ENCODE measurements at places on chromosomes 11 and 22.

DNA sequence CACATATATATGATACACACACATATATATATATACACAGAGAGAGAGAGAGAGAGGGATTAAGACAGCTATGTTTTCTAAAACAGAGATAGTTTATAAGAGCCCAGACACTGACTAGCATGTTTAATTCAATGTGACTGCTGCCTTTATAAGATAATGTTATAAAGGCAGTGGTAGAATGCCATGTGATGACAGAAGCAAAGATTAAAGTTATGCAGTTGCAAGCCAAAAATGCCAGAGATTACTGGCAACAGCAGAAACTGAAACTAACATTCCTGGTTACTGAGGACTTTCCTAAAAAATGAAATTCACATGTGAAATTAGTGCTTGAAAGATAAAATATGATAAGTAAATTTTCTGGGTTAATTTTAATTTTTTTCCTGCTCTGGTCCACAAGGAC lies 1888.9 kb downstream of the LRRC4C start:
- DNase-seq, result no peak

GRCh38 chr11:122717264-122717867 lies 61.8 kb downstream of the UBASH3B start:
- DNase-seq, result peak; percentile 37

- DNase-seq, result no peak
These were observed 42.0 kb downstream of the ME3 start for GRCh38 chr11:86630229-86630981.

- DNase-seq, result no peak
These were observed 13.7 kb downstream of the MUC5B start for GRCh38 chr11:1236316-1237127.

GRCh38 chr22:43308836-43309235 lies 34.3 kb downstream of the SCUBE1 start:
- DNase-seq, result no peak

- no peak for DNase-seq
These were observed at the start of gene CRYAB for GRCh38 chr11:111911563-111912401. TSS of gene CRYAB (minus strand) at chr11:111911770. CDS start at chr11:111911724, 46 bp downstream.

DNA sequence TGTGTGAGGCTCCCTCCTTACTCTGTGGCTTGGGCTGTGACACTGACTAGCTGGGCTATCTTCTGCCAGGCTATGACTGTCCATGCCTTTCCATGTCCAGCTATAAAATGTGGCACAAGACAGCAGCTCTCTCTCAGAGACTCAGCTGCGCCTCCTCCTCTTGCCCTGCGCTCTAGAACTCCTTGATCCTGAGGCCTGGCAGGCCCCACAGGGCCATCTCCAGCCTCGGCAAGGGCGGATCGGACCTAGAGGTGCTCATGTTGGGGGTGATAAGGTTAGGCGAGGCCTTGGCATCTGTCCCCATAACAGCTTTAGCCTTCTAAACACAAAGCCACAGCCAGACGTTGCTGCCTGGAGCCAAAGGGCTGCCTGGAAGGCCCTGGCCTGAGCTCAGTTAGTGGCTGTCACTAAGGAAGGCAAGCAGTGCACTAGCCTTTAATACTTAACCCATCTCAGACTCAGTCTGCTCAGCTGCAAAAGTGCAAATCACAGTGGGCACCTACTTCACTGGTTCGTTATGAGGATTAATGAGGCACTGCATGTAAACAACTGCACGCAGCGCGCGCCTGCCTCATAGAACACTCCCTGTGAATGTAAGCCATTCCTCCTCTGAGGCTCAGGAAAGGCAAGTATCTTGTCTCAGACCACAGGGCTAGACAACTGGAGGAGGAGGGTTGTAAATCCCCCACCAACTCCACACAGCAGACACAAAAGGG lies 1.2 kb downstream of the GUCD1 start:
- no peak for DNase-seq

- DNase-seq, result no peak
These were observed 30.8 kb downstream of the MAP6 start for GRCh38 chr11:75637998-75638397.

- DNase-seq, result no peak
These were observed 77.1 kb downstream of the MIAT start for GRCh38 chr22:26734339-26735018.

GRCh38 chr11:33861941-33862589 lies 29.8 kb downstream of the LMO2 start:
- DNase-seq, result no peak

DNA sequence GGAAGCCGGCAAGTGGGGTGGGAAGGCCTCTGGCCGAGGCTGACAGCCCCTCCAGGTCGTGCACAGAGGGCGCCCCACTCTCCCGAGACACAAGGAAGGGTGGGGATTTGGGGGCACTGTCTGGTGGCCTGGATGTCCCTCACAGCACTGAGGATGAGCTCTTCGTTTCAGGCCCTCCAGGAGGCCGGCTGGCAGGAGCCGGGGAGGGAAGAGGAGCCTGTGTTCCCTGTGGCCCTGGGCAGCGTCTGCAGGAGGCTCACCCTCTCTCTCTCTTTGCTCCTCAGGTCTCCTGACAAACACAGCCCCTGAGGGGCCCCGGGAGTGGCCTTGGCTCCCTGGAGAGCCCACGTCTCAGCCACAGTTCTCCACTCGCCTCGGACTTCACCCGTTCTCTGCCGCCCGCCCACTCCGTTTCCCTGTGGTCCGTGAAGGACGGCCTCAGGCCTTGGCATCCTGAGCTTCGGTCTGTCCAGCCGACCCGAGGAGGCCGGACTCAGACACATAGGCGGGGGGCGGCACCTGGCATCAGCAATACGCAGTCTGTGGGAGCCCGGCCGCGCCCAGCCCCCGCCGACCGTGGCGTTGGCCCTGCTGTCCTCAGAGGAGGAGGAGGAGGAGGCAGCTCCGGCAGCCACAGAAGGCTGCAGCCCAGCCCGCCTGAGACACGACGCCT lies 1078.0 kb downstream of the BRD1 start:
- DNase-seq, result no peak

DNA sequence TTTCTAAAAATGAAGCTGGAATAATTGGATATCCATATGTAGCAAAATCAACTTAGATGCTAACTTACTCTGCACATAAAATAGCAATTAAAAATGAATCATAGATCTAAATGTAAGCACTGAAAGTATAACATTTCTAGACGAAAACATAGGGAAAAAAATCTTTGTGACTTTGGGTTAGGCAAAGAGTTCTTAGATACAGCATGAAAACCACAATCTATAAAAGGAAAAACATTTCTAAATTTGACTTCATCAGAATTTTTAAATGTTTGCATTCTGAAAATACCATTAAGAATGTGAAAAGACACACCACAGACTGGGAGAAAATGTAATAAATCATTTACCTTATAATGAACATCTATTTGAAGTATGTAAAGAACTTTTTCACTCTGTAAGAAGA lies 128.8 kb downstream of the APIP start:
- DNase-seq, result no peak

GRCh38 chr11:10409207-10409661 lies 45.8 kb upstream of the AMPD3 start:
- no peak for DNase-seq

- no peak for DNase-seq
These were observed 1008.0 kb downstream of the FAM181B start for GRCh38 chr11:81725701-81726100.

DNA sequence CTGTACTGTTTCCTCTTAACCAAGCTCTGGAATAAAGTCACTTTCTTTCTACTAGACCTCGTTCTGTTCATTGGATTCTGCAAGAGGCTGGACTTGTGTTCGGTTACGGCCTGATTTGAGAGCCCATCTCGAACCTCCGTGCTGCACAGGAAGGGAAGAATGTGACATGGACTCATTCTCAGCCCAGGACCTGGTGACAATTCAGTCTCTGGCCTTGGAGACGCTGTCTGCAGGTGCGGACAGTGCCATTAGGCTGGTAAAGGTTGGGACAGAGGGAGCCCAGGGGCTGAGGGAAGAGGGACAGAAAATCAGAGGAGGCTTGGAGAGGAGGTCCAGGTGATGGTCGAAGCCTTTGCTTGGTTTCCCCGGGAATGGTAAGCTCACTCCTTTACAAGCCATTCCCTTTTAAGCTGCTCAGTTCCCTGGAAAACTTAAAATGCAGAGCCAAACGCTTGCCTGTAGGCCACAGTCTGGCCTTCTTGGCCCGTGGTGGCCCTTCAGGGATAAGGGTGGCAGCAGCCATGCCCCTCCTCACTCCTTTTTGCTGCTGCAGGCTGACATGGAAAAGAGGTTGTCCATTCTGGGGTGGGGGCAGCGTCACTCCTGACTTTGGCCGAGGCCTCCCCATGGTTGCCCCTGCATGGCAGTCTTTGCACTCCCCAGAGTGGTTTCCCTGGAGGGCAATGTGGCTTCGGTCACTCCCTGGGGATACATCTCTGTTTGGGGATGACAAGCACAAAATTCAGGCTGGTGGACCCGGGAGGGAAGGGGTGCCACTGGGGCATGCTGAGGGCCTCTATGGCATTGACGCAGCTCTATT lies 52.3 kb downstream of the SHISAL1 start:
- DNase-seq, result no peak

GRCh38 chr11:102561636-102562035 lies 31.1 kb upstream of the MMP7 start:
- no peak for DNase-seq

DNA sequence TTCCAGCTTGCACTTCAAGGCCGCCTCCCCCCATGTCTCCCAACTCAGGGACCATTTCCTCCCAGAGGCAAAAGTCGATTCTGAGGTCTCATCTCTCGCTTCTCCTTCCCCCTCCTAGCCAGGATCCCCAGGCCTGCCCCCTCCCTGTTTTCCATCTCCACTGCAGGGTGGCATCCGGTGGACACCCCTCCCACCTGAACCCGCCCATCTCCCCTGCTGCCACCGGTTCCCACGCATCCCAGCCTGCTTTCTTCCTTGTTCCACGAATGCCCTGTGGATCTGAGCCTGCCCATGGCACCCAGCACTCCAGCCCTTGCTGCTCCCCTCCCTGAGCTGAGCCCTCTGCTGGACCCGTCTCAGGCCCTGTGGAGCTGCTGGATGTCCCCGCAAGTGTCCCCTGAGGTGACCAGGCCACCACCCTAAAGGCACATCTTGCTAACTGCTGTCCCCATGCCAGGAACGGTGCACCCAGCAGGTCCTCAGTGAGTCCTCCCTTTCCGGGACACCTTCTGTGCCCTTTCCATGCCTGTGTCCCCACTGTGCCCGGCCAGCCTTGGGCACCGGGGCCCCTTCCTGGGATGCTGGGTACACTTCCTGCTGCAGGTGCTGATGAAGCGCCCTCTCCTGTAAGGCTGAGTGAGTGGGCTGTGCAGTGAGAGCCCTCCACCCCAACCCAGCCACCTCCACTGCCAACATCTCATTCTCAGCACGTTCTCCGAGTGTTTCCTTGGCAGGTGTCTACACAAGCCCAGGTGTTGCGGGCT lies 936 bp downstream of the IL17REL start:
- DNase-seq, result no peak

DNA sequence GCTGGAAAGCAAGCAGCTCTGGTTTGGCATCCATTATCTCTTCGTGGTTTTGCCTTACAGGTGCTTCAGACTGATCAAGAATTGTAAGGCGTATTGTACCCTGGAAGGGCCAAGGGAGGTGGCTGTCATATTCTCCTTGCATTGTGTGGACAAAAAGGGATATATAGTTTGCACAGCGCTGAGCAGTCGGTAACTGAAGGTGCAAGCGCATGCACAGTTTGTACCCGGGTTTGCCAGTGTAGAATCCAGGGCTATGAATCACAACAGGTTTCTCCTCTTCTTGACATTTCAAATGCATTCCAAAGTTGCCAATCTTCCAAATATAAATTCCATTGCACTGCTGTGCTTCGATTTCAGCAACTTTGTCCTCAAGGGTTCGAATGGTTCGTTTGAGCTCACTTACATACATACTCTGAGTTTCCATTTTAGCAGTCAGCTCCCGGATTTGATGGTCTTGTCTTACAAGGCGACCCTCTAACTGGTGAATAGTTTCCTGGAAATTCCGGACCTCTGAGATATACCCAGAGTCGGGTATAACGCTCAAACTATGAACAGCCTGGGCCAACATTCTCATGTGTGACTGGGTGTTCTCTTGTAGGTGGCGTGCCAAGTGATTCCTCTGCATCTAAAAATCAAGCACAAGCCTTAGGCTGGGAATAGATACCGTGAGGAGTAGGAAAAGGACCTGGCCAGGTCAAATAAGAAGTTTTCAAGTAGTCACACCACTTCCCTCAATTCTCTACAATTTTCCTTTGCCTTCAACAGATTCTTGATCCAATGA lies 19.9 kb downstream of the TRAF6 start:
- no peak for DNase-seq

DNA sequence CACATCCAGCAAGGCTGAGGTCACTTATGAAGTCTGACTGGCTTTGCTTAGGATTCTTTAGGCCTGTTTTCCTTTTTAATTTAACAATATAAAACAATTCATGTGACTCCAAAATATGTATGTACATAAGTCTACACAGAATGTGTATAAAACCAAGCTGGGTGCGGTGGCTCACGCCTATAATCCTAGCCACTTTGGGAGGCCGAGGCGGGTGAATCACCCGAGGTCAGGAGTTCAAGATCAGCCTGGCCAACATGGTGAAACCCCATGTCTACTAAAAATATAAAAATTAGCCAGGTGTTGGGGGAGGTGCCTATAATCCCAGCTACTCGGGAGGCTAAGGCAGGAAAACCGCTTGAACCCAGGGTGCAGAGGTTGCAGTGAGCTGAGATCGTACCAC lies 83.1 kb downstream of the SHANK2 start:
- no peak for DNase-seq

- DNase-seq, result no peak
These were observed 21.9 kb downstream of the SERPINH1 start for GRCh38 chr11:75583718-75584658.

DNA sequence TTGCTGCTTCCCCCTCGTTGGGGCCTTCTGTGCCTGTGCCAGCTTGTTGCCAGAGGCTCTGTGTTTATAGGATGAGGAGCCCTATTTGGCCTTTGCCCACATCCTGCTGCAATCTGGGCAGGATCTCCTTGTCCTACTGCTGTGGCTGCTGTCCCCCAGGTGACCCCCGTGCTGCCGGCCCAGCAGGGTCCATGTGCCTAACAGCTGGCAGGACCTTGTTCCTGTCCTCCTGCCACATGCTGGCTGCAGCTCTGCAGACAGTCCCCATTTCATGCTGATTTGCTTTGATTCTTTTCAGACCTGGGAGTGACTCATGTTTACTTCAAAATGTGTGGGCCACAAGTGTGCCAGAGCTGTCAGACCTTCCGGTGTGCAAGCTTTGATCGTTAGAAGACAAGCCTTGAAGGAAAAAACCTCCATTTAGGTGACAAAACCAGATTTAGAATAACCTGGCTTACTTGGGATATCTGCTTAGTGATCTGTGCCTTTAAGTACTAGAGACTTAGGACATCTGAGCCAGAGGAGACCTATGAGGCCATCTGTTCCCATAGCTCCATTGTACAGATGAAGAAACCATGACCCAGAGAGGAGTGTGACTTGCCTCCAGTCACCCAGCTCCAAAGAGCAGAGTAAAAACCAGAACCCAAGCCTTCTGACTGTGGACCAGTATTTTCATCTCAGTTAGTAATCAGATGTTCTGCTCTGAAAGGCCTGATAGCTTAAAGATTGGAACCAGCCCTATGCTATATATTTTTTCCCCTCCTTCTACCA lies 11.1 kb downstream of the NAV2 start:
- DNase-seq, result peak; percentile 79

DNA sequence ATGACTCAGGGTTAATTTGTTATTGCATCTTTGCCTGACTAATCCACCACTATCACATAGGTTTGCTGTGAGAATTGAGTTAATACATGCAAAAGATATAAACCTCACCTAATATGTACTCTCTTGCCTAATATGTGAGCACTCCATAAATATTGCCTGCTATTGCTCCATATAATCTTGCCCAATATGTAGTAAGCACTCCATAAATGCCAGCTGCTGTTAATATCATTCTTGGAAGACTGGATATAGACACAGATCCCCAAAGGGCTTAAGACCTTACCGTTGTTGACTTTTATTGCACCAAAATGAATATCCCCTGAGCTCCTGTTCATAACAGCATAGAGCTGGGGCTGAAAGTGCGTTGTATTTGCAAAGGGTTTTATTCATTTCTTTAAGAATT lies 27.0 kb upstream of the LRRC55 start:
- DNase-seq, result no peak

All from CD4-positive, alpha-beta T cell treated with Interleukin-4 for 4 hours (primary cell).